GOT3 (cell line): ENCODE measurements at places on chromosomes 2 and 18.

- DNase-seq: no peak
Observed at GRCh38 chr18:48170651-48171050, 238.5 kb downstream of the ZBTB7C start.

GRCh38 chr18:10006311-10006893, 92.6 kb downstream of the VAPA start:
- DNase-seq: no peak

- DNase-seq: no peak
Observed at GRCh38 chr2:42128721-42129486, 40.2 kb upstream of the EML4 start.

GRCh38 chr2:214995409-214995808, 143.0 kb downstream of the ABCA12 start:
- DNase-seq: no peak
